ENCODE measurements at places on chromosomes 7 and 10.

DNA sequence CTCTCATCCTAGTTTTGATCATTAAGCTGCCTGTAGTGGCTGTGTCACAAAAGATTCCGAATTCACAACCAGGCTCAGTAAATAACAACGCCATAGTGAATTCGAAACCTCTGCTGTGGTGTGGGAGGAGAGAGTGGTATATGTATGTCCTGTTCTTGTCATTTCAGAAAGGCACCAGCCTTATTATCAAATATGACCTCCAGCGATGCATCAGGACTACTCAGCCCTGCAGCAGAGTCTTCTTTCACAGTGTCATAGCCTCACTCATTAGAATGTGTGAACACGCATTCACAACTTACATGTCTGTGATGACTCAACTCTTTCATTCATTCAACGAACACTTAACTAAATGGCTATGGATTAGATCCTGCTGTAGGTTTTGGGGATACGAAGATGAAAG, 15.3 kb downstream of the AOC1 start:
- DNase-seq, result no peak

- DNase-seq, result no peak
Measured at GRCh38 chr7:140674899-140675701, 2.4 kb downstream of the ADCK2 start.

DNA sequence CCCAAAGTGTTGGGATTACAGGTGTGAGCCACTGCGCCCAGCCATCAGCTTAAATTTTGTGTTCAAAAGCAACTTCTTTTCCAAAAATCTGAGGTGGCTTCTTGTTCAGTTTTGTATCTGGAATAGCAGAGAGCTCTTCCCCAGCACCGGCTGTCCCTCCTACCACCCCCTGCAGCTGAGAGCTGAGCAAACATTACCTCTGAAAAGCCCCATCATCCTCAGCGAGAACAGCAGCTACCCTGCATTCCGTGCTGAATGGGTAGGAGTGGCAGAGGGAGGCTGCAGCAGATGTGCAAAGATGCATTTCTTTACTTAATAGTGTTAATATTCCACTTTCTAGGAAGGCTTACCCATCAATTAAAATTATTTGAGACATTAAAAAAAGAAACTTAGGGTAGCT, 31.8 kb downstream of the CCM2 start:
- DNase-seq, result no peak

- DNase-seq, result no peak
Measured at GRCh38 chr10:70589762-70590654, 12.5 kb downstream of the PRF1 start.

- no peak for DNase-seq
Measured at GRCh38 chr7:51569581-51569980, 253.0 kb upstream of the COBL start.

DNA sequence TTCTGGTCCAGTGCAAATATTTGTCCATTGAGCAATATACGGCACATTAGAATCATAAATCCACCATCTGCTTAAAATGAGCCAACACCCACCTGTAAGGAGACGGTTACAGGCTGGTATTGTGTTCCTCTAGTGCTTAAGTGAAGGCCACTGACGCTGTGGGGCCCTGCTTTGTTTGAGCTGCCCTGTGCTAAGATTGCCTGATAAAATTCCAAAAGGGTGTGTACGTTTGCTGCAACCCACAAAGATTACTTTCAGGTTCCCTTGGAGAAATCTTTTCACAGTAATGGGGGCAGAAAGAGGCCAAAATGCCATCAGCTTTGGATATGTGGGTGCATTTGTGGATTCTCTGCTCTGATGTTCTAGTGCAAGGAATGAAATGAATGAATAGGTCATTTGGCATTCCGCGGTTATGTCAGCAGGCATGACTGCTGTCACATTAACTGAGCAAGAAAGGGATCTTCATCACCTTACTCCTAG, 34.4 kb downstream of the AGR3 start:
- DNase-seq, result no peak

- DNase-seq, result no peak
Measured at GRCh38 chr7:47047384-47047783, 534.5 kb downstream of the TNS3 start.
